ENCODE measurements at places on chromosomes 16 and 17. TPM values are rescaled to one million over a fixed set of nuclear protein-coding genes. Genes with fewer than 3 reads are reported as not detected.

The NEUROD2 gene
- total RNA-seq: not detected

The GRB7 gene
- total RNA-seq: 2.5 TPM

The PERCC1 gene
- 0.32 TPM for total RNA-seq

The ABCA9 gene
- total RNA-seq: 19.9 TPM

The SMIM36 gene
- not detected for total RNA-seq

DNA sequence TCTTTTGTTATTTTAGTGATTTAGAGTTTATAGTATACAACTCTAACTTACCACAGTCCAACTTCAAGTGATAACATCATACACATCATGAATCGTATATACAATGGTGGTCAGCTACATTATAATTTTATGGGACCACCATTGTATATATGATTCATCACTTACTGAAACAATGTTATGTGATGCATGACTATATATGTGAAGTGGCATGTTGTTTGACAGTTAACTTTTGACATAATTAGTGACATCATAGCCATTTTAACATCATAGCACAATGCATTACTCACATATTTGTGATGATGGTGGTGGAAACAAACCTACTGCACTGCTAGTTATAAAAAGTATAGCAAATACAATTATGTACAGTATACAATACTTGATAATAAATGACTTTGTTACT, 21.9 kb downstream of the DYNLL2 start:
- H3K36me3 ChIP-seq: no peaks in the 10 kb centered on the region
- no peaks in the 10 kb centered on the region for H3K4me1 ChIP-seq
- no peak overlapping the region for H3K4me3 ChIP-seq
- H3K27me3 ChIP-seq: no peaks in the 10 kb centered on the region
- H3K27ac ChIP-seq: no peak overlapping the region

- no peaks in the 10 kb centered on the region for H3K27me3 ChIP-seq
- H3K36me3 ChIP-seq: peaks cover 91% of the 10 kb centered on the region
- DNase-seq: no peak
These were observed 28.4 kb upstream of the GLG1 start for GRCh38 chr16:74635303-74635702.

- no peak for DNase-seq
- H3K4me1 ChIP-seq: no peaks in the 10 kb centered on the region
- H3K27ac ChIP-seq: no peak overlapping the region
These were observed 43.4 kb downstream of the OSBPL7 start for GRCh38 chr17:47778184-47778635.

DNA sequence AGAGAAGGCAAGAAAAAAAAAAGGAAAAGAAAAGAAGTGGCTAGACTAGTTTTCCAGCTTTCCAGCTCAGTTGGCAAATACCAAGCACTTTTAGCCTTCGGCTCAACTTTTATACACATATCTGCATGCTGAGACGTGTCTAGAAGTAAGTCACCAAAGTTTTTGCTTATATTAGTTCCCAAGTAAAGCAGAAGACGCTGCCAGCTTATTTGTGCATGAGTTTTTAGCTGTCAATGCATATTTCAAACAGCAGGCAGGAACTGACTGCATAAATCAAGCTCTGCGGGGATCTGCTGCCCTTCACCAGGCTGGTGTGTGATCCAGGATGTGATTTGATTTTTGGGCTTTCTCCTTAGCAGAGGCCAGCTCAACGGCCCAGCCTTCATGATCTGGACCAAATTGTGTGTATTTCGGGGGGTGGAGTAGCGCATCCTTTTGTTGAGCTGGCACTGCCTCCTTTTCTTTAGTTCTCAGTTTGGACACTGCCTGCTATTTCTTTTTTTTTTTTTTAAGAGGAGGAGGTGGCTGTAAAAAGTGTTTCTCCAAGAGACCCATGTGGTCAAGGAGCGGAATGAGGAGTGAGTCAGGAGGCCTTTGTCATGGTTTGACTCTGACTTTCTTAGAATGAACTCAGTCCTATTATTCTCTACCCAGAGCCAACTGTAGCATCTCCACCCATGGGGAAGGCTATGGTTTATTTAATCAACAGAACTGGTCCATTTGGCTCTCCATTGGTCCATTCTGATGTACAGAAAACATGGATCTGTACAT, 162.6 kb upstream of the XYLT1 start:
- no peaks in the 10 kb centered on the region for H3K36me3 ChIP-seq
- no peak for DNase-seq
- peaks cover 5% of the 10 kb centered on the region for H3K27me3 ChIP-seq
- no peaks in the 10 kb centered on the region for H3K4me1 ChIP-seq
- H3K4me3 ChIP-seq: no peak overlapping the region
- no peak overlapping the region for H3K27ac ChIP-seq

DNA sequence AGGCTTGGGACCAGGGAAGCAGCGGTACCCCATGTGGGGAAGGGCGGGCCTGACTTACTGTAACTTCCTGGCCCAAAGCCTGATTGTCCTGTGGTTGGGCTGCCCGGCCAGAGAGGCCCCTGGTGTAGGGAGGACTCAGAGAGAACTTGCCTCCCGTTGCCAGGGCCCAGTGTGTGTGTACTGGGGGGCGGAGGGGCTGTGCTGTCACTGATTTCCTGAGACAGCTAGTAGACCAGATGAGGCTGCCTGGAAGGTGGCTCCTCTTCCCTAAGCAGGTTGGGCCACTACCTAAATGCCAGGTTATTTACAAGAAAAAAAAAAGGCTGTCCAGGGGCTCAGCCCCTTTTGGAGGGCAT, 16.7 kb downstream of the SOCS3 start:
- H3K27ac ChIP-seq: peak overlapping the region; percentile 93
- H3K36me3 ChIP-seq: no peaks in the 10 kb centered on the region
- peaks cover 40% of the 10 kb centered on the region for H3K4me1 ChIP-seq
- DNase-seq: peak; percentile 84

DNA sequence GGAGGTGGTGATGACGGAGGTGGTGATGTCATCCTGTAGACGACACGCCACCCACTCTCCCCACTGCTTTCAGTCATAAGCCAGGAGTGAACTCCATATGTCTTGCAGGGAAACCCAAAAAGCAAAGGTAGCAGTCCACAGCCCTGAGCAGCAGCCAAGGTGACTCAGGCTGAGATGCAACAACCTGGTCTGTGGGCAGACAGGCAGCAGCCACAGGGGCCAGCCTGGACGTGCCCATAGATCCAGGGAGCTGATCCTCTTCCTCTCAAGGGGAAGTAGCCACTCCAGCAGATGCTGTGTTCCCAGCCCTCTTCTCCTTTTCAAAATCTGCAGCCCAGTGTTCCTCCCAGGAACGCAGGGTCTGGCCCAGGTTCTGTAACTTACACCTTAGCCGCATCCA, 17.3 kb upstream of the CIITA start:
- no peak overlapping the region for H3K27ac ChIP-seq
- DNase-seq: no peak
- H3K36me3 ChIP-seq: no peaks in the 10 kb centered on the region

GRCh38 chr17:37447641-37448040, 41.0 kb downstream of the TADA2A start:
- no peaks in the 10 kb centered on the region for H3K27me3 ChIP-seq
- H3K4me3 ChIP-seq: no peak overlapping the region
- no peak for DNase-seq

- no peaks in the 10 kb centered on the region for H3K27me3 ChIP-seq
- DNase-seq: no peak
- H3K27ac ChIP-seq: peak overlapping the region; percentile 41
These were observed 21.4 kb downstream of the DCUN1D3 start for GRCh38 chr16:20878682-20879147.

- H3K36me3 ChIP-seq: no peaks in the 10 kb centered on the region
- H3K4me3 ChIP-seq: no peak overlapping the region
- no peak overlapping the region for H3K27ac ChIP-seq
- DNase-seq: no peak
- no peaks in the 10 kb centered on the region for H3K4me1 ChIP-seq
- peaks cover 15% of the 10 kb centered on the region for H3K27me3 ChIP-seq
These were observed 70.9 kb downstream of the ENGASE start for GRCh38 chr17:79145548-79145947.

- no peaks in the 10 kb centered on the region for H3K4me1 ChIP-seq
- no peak overlapping the region for H3K27ac ChIP-seq
- H3K27me3 ChIP-seq: no peaks in the 10 kb centered on the region
- H3K36me3 ChIP-seq: no peaks in the 10 kb centered on the region
- DNase-seq: no peak
These were observed 13.7 kb downstream of the BRIP1 start for GRCh38 chr17:61849674-61850073.

- H3K4me1 ChIP-seq: peaks cover 30% of the 10 kb centered on the region
- no peaks in the 10 kb centered on the region for H3K27me3 ChIP-seq
- H3K36me3 ChIP-seq: peaks cover 86% of the 10 kb centered on the region
- peak overlapping the region; percentile 85 for H3K27ac ChIP-seq
- no peak for DNase-seq
These were observed 35.0 kb downstream of the NMT1 start for GRCh38 chr17:45096141-45096540.

DNA sequence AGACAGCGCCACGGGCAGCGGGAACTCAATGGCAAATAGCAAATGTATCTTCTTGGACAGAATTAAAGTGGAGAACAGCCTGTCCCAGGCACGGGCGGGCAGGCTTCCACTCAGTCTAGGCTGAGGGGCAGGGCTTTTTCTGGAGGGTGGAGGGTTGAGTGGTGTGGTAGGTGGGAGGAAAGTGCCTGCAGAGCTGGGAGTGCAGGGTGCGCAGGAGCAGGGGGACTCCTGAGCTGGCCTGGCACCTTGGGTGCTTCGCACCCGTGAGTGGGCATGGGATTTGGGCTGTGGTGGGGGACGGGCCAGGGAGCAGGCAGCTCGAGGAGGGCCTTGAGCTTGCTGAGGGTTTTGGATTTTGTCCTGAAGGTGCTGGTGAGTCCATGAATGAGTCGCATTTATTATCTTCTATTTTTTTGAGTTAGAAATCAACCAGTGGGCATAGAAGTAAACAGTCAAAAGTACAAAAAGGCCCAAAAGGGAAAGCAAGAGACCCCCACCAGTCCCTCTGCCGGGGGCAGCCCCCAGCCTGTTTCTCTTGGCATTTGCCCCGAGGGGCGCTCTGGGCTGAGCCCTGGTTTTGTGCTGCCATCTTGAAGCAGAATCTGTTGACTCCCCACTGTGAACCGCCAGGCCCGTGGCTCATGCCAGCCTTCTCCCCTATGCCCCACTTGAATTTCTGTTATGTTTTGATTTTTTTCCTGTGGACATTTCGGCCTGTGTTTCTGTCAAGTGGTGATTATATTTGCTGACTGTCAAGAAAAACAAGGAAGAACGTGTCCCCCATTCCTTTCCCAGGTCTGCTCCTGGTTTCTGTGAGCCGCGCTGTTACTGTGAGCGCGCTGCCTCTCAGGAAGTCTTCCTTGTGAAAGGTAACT, 8.2 kb downstream of the ADORA2B start:
- no peak overlapping the region for H3K27ac ChIP-seq
- H3K4me1 ChIP-seq: no peaks in the 10 kb centered on the region
- DNase-seq: no peak
- H3K4me3 ChIP-seq: no peak overlapping the region
- no peaks in the 10 kb centered on the region for H3K36me3 ChIP-seq

DNA sequence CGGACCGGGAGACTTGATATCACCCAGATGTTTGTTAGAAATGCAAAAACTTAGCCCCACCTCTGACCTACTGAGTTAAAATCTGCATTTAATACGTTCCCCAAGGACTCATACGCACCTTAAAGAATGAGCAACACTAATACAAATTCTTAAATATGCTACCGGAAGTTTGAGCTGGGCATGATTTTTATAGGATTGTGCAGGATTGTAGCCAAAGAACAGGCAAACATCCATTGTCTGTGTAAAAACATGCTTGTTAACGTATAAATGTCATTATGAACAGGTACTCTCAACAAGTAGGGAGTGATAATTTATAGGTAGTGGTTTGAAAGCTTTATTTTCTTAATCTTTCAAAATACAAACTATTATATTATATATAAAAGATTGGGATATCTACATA, 22.3 kb upstream of the COX10 start:
- no peak overlapping the region for H3K4me3 ChIP-seq
- H3K27ac ChIP-seq: no peak overlapping the region
- DNase-seq: no peak

DNA sequence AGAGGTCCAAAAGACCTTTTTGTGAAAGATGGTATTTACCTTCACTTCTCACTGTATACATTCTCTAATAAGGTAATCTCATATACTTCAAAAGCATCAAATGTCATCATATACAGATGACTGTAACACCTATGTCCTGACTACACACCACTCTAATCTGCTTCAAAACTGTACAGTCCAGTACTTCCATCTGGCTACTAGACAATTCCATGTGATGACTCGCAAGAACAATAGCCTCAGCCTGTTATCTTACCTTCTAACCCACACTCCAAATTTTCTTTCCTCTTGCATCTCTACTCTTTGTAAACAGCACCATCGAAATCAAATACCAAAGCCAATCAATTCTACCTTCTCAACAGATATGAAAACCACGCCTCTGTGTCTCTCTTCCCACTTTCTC, 24.1 kb downstream of the MYO1D start:
- H3K4me3 ChIP-seq: no peak overlapping the region
- no peaks in the 10 kb centered on the region for H3K27me3 ChIP-seq
- DNase-seq: no peak
- H3K36me3 ChIP-seq: no peaks in the 10 kb centered on the region
- no peaks in the 10 kb centered on the region for H3K4me1 ChIP-seq

DNA sequence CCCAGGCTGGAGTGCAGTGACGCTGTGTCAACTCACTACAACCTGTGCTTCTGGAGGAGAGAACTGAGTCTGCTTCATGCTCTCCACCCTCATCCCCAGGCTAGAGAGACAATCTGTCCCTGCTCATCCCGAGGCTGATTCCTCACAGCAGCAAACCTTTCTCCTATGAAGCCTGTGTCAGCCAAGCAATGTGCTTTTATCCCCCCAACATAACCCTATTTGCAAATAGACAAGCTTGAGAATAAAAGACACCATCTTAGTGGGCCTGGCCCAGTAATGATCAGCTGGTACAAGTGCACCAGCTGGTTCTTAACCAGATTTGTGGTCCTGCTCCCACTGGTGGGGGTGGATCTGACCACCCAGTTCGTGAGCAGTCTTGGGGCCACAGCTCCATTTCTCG, 322.8 kb downstream of the CPPED1 start:
- no peaks in the 10 kb centered on the region for H3K4me1 ChIP-seq
- no peak for DNase-seq
- H3K36me3 ChIP-seq: no peaks in the 10 kb centered on the region

- no peaks in the 10 kb centered on the region for H3K4me1 ChIP-seq
- H3K27ac ChIP-seq: no peak overlapping the region
- peaks cover 100% of the 10 kb centered on the region for H3K36me3 ChIP-seq
- no peak for DNase-seq
- H3K4me3 ChIP-seq: no peak overlapping the region
- no peaks in the 10 kb centered on the region for H3K27me3 ChIP-seq
These were observed 38.8 kb downstream of the NUP88 start for GRCh38 chr17:5380491-5381135.

Measured in heart left ventricle (tissue), 16 donors.